ENCODE measurements at places on chromosomes 2 and 18. TPM values are rescaled to one million over a fixed set of nuclear protein-coding genes. Genes with fewer than 3 reads are reported as not detected.

DNA sequence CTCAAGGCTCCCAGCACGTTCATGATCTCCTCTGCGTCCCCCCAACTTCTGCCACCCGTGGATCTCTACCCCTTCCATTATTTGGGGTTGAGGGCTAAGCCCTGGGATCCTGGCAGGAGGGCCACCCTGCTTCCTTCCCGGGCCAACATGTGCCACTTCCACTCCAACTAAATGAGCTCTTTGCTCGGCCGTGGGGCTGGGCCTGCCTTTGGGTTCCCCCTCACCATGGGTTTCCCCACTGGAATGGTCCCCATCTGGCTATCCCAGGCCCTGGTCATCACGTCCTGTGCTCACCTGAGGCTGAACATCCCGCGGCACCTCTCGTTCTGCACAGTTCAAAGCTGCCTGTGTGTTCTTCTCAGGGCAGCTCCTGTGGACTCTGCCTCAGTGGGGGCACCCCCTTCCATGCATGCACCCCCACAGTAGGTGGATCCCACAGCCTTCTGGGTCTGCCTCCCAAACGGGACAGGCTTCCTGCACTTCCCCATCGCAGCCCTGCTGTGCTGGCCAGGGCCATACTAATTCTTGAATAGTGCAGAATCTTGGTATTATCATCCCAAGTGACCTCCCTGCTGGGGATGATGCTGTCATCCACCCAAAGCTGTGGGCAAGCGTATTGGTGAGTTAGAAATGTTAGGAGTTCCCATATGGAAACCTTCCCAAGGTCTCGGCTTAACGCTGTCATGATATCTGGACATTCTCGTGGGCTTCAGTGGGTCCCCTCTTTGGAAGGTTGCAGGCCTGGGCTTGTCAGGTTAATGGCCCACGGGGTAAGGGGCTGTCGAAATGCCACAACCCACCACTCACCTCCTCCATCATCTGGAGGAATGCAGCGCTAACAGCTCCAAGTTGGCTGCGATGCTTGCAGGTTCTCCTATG lies 150.5 kb upstream of the TWIST2 start:
- no peak for DNase-seq

DNA sequence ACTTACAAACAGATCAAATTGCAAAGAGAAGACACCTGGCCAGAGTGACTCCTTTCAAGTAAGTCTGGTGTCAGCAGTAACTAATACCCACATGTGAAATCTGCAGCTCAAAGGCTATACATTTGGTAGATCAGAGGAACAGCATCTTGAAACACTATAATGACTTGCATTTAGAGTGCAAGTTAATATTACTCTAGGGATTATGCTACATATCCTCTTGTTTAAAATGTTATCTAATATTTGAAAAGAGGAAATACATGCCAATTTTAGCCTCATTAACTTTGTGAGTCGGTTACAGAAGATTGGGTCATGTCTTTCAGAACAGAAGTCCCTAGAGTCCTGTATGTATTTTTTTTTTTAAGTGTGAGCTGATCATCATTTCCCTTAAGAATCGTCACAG lies 15.2 kb downstream of the LANCL1 start:
- no peak for DNase-seq

GRCh38 chr2:238646281-238646680 lies 201.6 kb upstream of the TWIST2 start:
- DNase-seq: no peak

- no peak for DNase-seq
Observed at GRCh38 chr2:45024600-45025291, 15.5 kb upstream of the SIX2 start.

- DNase-seq: no peak
Observed at GRCh38 chr2:30761226-30761625, 46.0 kb downstream of the CAPN13 start.

The DSG1 gene
- total RNA-seq: not detected
